ENCODE measurements at places on chromosomes 2 and 18.

DNA sequence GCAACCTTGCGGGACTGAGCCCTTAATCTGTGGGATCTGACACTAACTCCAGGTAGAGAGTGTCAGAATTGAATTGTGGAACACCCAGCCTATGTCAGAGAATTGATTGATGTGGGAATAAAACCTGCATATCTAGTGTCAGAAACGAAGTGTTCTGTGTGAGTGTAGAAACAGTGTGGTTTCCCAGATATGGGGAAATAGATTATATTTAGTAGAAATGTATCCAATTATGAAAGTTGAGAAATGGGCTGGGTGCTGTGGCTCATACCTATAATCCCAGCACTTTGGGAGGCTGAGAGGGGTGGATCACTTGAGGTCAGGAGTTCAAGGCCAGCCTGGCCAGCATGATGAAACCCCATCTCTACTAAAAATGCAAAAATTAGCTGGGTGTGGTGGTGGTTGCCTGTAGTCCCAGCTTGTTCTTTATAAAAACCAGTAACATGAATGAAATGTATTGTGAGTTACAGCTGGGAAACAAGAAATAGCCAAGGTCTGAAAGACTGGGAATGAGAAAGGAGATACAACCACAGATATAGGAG lies 4.3 kb upstream of the TP53I3 start:
- no peak for DNase-seq

DNA sequence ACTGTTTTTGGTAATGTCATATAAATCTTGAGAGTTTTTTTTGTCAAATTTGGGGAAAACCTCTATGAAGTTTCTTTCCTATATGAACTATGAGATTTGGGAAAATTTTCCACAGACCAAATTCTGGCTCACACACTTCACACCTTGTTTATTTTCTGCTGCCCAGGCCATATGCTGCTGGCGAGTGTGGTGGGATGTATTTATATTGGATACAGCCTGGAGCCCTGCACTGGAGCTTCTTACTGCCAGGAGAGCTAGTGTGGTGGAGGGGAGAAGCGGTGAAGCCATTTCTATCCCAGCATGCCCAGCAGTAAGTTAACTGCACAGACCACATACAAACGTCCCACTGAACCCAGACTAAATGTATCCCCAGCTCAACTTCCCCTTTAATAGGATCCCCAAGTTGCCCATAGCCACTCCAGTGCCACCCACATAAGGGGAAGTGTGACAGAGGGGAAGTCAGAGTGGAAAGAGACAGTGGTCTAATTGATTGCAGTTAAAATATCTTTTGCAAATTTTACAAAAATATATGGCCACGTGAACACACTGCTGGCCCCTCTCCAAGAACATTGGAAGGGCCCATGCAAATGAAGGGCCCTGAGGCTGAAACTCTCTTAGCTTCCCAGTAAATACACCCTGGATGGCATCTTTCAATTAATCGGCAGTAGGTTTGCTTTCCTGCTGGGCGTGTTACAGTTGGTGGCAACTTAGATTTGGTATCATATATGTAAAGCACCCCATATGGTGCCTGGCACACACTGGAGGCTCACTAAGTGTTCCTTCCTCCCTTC lies 146.6 kb upstream of the ITGA6 start:
- DNase-seq = no peak

- DNase-seq = no peak
Observed at GRCh38 chr2:186135686-186136085, 350.4 kb upstream of the ZC3H15 start.

GRCh38 chr2:43131890-43132682 lies 94.3 kb downstream of the ZFP36L2 start:
- no peak for DNase-seq

DNA sequence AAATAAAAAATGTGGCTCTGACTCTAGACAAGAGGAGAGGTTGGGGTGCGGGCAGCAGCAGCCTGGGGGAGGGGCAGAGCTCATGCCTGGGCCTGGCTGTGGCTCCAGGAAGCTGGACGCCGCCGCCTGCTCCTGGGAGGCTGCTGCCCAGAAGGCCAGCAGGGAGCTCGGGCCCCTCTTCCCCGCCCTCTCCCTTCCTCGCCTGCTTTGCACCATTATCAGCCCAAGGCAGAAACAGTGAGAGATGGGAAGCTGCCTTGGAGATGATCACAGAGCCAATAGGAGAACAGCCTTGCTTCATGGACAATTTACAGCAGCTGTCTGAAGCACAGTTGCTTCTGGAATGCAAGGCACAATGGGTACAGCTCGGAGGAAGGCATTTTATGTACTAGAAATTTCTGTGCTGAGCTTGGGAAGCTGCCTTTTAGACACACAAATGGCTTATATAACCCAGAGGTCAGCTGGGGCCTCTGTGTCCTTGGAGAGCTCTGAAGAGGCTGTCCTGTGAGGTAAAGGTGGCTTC lies 55.3 kb upstream of the AFF3 start:
- DNase-seq = no peak

- DNase-seq = no peak
Observed at GRCh38 chr18:13159579-13159978, 59.0 kb upstream of the LDLRAD4 start.

DNA sequence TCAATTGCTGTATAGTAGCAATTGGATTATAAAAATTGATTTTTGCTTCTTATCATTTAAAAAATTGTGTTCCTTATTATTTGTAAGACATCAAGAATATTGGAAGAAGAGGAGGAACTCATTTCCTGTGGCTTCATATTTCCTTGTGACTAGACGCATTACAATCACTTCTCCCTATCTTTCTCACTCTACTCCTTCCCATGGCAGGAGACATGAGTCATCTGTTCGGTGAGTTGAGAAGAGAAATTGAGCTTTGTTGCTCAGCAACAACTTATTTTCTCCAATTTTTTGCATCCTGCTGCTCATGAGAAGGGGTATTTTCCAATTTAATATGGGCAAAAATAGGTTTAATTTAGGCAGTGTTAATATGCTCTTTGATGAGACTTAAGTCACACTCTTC lies 1783.9 kb downstream of the SUCLG1 start:
- no peak for DNase-seq

DNA sequence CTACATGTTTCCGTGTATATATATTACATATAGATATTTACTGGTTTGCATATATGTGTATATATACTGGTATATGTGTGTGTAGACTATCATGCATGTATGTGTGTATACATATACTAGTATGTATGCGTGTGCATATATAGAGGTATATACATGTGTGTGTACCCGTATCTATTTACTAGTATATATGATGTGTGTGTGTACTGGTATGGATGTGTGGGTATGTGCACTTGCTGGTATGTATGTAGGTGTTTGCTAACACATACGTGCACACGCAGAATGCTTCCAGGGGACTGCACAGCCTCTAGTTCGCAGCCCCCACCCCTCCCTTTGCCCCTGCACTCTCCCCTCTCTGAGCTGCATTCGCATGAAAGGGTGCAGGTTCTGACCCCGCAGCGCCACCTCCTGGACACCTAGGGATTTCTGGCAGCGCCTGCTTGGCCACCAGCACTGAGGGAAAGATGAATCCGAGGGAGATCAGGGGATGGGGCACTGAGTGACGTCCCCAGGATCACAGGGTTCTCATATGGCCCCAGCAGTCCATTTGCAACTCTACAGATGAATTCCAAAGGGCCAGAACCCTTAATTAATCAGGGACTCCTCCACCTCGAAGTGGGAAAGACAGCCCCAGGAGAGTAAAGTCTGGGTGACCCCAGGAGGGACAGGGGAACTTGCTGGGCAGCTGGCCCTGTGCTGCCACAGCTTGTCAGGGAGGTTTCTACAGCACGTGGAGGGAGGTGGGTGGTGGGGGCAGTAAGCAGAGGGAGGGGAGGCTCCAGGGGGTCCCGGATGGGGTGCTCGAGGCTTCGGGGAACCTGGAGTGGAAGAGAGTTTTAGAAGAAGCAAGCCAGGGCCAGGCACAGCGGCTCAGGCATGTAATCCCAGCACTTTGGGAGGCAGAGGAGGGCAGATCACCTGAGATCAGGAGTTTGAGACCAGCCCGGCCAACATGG lies 66.8 kb upstream of the ASAP2 start:
- DNase-seq = peak; percentile 58
